ENCODE measurements at places on chromosomes 3 and 15. TPM values are rescaled to one million over a fixed set of nuclear protein-coding genes. Genes with fewer than 3 reads are reported as not detected.

The NPTN gene
- total RNA-seq: 59.8 TPM

The SERPINI2 gene
- total RNA-seq: not detected

The NUP210 gene
- total RNA-seq: under 0.01 TPM

The ANAPC13 gene
- 50.5 TPM for total RNA-seq
